ENCODE measurements at places on chromosomes 7 and 10. TPM values are rescaled to one million over a fixed set of nuclear protein-coding genes. Genes with fewer than 3 reads are reported as not detected.
A peak's percentile ranks its signal among the peaks of the same experiment; 100 is the strongest.

GRCh38 chr7:149075286-149075685 lies 15.2 kb downstream of the ZNF786 start:
- no peak for DNase-seq

DNA sequence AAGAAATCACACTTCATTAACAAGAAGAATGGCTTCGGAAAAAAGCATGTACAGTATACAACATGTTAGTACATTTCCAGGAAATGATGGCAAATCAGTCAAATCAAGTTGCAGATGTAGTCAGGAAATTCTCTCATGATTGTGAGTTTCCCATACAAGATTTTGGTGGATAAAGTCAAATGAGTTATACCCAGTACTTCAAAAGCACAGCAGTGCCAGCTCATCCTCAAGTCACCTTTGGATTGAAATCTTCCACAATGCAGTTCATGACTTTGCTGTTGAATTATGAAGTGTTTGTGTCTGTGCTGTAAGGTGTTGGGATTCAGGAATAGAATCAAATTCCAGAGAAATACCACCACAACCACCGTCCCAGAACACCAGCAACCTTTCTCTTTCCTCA lies 301.3 kb upstream of the BMPER start:
- DNase-seq: no peak

GRCh38 chr7:582931-583330 lies 63.3 kb upstream of the PDGFA start:
- DNase-seq: no peak

- DNase-seq: no peak
These were observed 14.9 kb upstream of the IFIT1B start for GRCh38 chr10:89362929-89363328.

DNA sequence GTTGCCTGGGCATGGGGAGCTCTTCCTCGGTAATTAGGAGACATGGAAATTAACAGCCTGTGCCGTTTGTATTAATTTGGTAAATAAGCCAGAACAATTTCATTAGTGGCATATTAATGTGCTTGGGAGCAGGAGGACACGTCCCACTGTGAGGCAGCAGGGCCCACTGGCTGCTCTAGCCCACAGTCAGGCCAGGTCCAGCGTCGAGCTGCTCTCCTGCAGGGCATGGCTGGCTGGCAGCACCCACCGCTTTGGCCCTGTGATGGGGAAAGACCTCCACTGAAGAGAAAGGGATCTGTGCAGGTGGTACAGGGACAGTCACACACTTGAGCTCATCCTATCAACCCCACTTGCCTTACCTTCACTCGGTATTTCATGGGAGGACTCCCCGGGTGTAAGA lies 37.5 kb upstream of the LRRC4 start:
- DNase-seq: no peak

GRCh38 chr10:85600026-85600743 lies 766.4 kb downstream of the GRID1 start:
- DNase-seq: no peak

- DNase-seq: peak; percentile 60
These were observed 220.0 kb upstream of the KCND2 start for GRCh38 chr7:120052884-120053382.

GRCh38 chr10:122173766-122174435 lies 97.2 kb upstream of the BTBD16 start:
- DNase-seq: no peak

DNA sequence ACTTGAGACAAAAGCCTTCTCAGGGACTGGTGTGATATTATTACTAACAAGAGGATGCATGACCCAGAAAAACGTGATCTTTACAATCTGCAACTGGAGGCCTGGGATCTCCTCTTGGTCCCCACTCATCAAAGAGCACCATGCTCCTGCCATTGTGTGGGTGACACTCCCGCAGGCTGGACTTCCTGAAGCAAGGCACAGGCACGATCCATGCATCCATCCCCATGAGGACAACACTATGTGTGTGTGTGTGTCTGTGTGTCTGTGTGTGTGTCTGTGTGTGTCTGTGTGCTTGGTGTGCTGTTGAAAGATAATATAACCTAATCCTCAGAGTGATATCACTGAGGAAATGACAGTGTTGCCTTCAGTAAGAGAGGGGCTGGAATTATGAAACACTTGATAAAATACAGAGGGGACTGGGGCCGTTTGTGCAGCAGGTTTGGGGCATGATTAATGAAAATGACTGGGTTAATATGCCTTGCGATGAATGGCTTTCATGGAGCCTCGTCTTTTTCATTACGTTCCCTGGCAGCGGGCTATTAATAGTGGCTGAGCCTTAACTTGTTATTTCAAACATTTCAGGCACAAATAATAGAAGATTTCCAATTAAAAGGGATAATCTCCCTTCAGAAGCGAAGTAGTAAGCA lies 180.8 kb upstream of the TCERG1L start:
- DNase-seq: no peak

GRCh38 chr10:49207113-49207512 lies 18.9 kb upstream of the TMEM273 start:
- DNase-seq: no peak

GRCh38 chr7:132450188-132450587 lies 126.1 kb downstream of the PLXNA4 start:
- DNase-seq: no peak

DNA sequence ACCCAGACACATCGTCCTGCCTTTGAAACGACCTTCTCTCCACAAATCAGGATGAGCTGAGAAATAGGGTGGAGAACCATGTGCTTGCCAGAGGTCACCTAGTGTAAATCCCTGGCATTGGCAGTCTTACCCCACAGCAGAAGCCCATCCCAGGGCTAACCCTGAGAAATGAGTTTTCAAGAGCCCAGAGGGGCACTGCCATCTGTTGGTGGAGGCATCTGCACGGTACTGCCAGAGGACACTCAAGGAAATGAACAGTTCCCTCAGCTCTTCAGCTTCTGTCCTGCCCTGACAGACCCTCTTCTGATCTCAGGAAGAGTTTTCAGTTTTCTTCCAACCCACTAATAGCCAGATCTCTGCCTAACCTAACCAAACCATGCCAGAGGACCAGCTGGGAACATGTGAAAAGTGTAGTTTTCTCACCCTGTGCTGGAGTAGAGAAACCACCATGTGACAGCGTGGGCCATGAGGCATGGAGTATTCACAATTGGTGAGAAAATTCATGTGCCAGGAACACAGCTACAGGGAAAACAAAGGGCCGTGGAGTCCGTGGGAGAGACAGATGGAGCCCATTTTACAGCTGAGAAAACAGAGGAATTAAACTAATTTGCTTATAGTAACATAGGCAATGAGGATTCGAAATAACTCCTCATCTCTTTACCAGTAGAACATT lies 37.7 kb upstream of the ITPRID1 start:
- DNase-seq: no peak

DNA sequence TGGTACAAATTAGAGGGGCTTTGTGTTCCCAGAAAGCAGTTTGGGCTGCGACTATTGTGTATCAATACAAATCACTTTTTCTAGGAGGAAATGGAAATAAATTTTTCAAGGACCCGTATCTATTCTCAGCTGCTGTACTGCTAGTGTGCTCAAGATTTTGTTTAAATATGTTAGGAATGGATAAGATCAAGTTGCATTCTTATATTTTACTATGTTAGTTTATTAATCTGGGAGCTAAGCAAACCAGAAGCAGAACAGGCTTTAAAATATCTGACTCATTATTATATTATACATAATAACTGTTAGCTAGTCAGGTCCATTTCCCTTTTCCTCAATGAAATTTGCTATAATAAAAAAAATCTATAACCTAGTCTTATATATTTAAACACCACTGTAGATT lies 11.1 kb upstream of the GLCCI1 start:
- DNase-seq: no peak

The FRMPD2 gene
- total RNA-seq: 0.33 TPM

The SPDYE2 gene
- total RNA-seq: not detected

The TRIM4 gene
- 24.0 TPM for total RNA-seq

All from mammary epithelial cell (primary cell).